ENCODE measurements at places on chromosomes 4 and X.

GRCh38 chr4:4595252-4595651 lies 53.4 kb upstream of the STX18 start:
- DNase-seq: no peak

GRCh38 chrX:150262456-150262855 lies 100.7 kb upstream of the MAMLD1 start:
- no peak for DNase-seq

DNA sequence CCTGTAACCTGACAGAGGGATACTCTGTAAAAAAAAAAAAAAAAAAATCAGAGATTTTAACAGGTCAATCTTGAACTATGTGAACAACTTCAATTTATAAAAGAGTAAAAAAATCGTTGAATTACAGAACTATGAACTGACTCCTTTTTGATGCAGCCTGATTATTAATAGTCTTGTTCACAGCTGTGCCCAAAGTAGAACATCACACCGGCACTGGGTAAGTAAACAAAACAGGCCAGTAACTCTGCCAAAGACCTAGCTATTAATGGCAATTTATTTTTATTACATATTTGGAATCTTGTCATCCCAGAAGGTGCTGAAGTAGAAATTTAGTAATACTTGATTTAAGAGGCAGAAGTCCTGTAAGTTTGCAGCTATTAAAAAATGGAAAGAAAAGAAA lies 31.4 kb downstream of the CPE start:
- DNase-seq: no peak

DNA sequence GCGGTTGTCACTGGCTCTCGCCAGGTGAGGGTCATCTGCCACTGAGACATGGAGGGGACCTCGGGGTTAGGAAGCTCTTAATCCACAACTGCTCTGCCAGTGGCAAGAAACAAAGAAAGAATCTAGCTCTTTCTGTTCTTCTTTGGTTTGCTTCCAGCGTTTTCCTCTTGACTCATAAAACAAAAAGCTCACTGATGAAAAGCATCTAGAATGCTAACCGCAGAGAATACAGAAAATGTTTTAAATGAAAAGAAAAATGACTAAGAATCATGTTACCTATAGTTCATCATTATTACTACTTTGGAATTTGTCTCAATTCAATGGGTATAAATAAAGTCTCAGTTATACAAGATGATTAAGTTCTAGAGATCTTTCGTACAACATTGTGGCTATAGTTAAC lies 274.8 kb upstream of the TENM3 start:
- no peak for DNase-seq

GRCh38 chr4:108036213-108036612 lies 46.5 kb downstream of the HADH start:
- DNase-seq: no peak

DNA sequence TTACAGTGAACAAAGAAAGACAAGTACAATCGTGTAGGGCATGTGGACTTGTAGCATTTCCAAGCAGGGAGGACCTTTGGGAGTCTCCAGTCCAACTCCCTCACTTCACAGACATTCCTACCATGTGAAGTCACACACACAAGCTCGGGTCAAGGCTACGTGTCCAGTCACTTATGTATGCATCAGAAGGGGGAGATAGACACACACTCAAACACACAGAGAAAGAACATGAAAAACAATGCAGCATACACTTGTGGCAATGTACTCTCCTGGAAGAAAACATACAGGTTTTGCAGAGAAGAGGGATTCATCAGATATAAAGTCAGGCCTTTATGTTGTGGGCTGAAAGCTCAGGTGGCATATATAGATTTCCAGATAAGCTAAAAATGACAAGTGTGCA lies 136.1 kb upstream of the MID1 start:
- no peak for DNase-seq

GRCh38 chrX:36963852-36964251 lies 44.3 kb upstream of the FAM47C start:
- no peak for DNase-seq

DNA sequence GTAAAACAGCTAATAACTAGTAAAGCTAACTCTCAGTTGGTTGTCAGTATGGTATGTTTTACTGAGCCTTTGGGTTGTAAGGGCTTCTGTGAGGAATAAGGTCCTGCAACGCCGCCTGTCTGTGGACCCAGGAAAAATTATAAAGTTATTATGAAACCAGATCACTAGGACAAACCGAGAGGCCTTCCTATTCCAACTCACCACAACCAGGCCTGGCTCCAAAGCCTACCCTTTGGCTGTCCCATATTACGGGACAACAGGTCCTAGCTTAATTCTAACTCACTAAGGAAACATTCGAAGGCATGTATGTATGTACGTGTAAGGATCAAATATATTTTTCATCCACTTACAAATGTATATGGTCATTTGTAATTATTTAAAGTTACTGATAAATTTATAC lies 1.4 kb downstream of the ANKRD17 start:
- peak; percentile 66 for DNase-seq

DNA sequence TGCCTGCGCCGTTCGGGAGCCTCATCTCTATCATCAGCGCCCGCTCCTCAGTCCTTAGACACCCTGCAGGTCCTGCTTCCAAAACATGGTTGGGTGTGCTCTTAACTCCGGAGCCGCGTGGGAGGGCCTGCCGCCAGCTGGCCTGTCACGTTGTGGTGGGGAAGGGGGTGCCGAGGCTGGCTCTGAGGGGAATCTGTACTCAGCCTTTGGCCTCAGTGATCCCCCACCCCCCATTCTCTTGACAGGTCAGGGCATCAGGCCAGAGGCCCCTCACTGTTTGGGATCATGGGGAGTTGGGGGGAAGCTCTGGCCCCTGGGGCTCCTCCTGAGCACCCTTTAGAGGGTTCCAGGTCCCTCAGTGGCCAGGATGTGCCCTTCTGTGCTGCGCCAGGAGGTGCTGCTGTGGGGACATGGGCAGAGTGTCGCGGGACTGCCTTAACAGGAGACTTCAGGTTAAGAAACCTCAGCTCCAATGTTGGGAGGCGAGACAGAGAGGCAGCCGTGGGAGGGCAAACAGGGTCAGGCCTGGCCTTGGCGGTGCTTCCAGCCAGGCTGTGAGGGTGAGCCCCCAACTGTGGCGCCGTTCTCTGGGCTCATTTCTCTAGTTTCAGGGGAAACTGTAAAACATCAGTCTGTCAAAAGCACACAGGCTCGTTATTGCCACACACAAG lies 33.5 kb downstream of the TRMT44 start:
- DNase-seq: no peak

DNA sequence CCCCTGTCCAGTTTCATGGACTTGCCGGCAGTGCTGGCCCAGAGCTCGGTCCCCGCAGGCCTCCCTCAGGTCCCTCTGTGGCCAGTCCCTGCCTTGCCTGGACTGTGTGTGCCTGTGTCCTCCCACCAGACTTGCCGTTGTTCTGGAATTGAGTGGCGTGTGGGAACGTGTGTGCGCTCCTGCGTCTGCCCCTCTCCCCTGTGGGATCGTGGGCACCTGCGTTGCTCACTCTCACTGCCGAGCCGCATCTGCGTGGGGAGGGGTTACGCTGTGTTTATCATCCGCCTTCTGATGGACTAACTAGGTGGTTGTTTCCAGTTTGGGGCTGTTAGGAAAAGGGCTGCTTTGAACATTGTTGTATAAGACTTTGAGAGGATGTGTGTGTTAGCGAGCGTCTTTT lies 21.2 kb downstream of the PCGF3 start:
- no peak for DNase-seq

DNA sequence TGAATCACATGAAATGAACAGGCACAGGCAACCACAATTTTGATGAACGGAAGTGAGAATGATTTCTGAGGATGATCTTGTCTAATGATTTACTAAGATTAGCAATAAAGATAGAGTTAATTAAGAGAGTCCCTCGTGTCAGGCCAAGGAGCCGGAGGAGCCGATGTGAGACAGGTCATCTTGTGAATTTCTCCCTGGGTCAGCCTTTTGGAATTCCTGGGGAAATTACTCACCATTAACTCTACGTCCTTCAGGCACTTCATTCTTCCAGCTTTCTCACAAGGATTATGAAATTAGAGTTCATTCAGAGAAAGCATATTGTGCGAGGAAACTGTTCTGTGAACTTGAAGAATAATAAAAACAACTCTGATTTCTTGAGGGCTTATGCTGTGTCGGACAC lies 86.7 kb downstream of the PSAPL1 start:
- DNase-seq: no peak

GRCh38 chrX:140866446-140866845 lies 135.9 kb upstream of the SPANXB1 start:
- no peak for DNase-seq

DNA sequence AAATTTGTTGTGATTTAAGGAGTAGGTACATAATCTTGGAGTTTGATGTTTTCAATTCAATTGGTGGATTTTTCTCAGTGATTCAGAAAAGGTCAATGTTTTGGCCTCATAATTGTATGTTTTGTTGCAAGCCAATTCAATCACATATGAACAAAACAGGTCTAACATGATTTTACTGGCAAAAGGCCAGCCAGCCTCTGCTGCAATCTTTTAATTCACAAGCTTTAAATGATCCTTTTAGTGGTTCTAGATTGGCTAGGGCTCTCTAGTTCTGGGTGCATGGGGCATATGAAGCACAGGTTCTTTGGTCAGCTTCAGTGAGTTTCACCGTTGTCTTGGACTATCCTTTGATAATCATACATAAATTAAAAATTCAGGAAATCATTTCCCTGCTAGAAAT lies 19.2 kb upstream of the SLC6A14 start:
- no peak for DNase-seq

- DNase-seq: no peak
Measured at GRCh38 chr4:588351-588849, 12.3 kb upstream of the TMEM271 start.

- DNase-seq: no peak
Measured at GRCh38 chr4:48667148-48667547, 112.9 kb downstream of the FRYL start.

GRCh38 chrX:32778965-32779364 lies 432.4 kb downstream of the DMD start:
- no peak for DNase-seq

- DNase-seq: no peak
Measured at GRCh38 chr4:55014876-55015275, 110.5 kb downstream of the KDR start.

DNA sequence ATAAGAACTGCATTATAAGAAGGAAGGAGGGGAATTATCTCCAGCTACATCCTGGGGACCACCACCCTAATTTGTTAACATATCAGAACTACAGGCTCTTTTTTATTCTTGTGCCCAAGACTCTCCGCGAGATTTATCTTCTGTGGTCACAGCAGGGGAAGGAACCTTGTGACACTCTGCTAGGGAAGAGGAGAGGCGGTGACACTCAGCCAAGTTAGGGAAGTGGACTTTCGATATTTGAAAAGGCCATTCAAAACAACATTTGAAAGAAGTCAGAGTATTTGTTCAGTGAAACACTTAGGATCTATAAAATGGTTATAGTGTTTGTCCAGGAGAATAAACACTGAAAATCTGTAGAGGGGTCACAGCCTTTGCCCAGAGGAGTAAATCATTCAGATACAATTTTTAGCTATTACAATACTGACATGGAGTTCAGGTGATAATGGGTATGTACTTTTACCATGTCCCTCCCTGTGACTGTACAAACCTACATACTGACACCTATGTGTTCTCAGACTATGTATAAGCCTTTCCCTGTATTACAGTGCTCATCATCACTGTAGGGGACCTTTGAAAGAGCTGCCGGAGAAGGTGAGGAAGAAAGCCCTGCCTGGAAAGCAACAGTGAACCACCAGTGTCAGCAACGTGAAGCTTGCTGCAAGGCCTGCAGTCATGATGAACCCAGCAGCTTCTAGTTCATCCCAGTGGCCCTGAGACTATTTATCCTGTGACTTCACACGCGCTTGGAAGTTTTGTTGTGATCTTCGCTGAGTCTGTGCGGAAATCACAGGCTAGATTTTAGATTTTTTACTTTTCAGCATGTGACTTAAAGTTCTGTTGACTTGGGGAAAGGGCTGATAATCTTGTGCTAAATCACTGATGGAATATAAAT lies 8.5 kb upstream of the PTTG2 start:
- DNase-seq: no peak

DNA sequence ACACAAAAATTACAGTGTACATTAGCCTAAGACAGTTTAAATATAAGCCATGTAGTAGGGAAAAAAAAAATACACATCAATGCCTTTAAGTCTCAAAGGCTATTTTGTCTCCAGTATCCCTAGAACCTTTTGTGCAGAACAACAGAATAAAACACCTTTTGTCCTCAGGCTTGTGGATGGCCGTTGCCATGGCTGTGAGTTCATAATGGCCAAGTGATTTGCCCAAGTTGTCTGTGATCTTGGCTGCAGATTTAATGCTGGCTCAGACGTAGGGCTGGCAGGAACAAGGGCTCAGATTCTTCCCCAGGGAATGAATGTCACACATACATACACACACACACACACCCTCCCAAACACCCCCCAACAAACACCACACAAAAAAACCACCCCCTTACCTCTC lies 25.3 kb downstream of the GPM6B start:
- no peak for DNase-seq

GRCh38 chr4:111633663-111634266 lies 511.5 kb upstream of the FAM241A start:
- no peak for DNase-seq

DNA sequence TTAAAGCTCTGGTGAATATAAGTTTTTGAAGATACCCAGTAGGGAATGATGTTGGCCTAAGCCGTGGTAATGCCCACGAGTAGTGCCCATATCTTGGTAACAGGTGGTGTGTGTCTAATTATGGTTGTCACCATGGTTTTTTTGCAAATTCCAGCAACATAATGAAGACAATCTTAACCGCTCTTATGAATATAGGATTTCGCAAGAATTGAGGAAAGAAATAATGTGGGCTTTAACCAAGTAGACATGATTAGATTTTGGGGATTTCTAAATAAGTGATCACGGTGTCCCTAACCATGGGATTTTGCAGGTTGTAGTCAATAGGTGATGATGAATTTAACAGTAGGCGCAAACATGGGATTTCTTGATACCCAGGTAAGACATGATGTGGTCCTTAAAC lies 2.5 kb downstream of the ATXN3L start:
- DNase-seq: no peak

- no peak for DNase-seq
Measured at GRCh38 chr4:19829101-19829500, 422.6 kb upstream of the SLIT2 start.

GRCh38 chr4:101018836-101019235 lies 328.5 kb downstream of the PPP3CA start:
- peak; percentile 48 for DNase-seq

GRCh38 chr4:83112678-83113428 lies 1.7 kb downstream of the PLAC8 start:
- no peak for DNase-seq

DNA sequence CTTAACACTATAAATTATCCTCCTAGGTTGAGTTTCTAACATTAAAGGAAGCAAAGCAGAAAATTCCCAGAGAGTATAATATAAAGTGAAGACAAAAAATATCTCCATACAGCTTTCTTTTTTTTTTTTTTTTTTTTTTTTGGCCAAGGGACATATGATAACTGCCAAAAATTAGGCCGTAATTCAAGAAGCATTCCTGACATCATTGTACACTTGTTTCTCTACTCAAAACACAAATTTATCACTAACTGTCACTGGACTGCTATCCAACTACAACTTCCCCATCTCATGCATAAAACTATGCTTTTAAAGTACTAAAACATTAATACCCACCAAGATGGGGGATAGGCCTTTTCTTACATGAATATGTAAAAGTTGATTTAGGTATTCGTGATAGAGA lies 77.2 kb downstream of the DCHS2 start:
- DNase-seq: no peak

Measured in immature natural killer cell (primary cell).